Thoracic aorta (tissue), 2 donors: ENCODE measurements at places on chromosomes 1 and 21.

- no peak for DNase-seq
- H3K4me1 ChIP-seq, result no peaks in the 10 kb centered on the region
- H3K27me3 ChIP-seq, result no peaks in the 10 kb centered on the region
- no peak overlapping the region for H3K27ac ChIP-seq
Observed at GRCh38 chr1:215226757-215227156, 144.2 kb downstream of the KCNK2 start.

GRCh38 chr1:84603223-84603622 lies 29.0 kb upstream of the CTBS start:
- no peaks in the 10 kb centered on the region for H3K27me3 ChIP-seq
- peak overlapping the region; percentile 88 for H3K27ac ChIP-seq
- DNase-seq, result no peak
- H3K36me3 ChIP-seq, result no peaks in the 10 kb centered on the region

- H3K36me3 ChIP-seq, result peaks cover 5% of the 10 kb centered on the region
- H3K4me1 ChIP-seq, result peaks cover 14% of the 10 kb centered on the region
- H3K27me3 ChIP-seq, result no peaks in the 10 kb centered on the region
Observed at GRCh38 chr21:45256912-45257672, 30.6 kb downstream of the POFUT2 start.

GRCh38 chr1:92990828-92991227 lies 29.6 kb upstream of the DIPK1A start:
- H3K4me1 ChIP-seq, result no peaks in the 10 kb centered on the region
- no peak overlapping the region for H3K4me3 ChIP-seq
- no peaks in the 10 kb centered on the region for H3K36me3 ChIP-seq
- H3K27me3 ChIP-seq, result no peaks in the 10 kb centered on the region

- no peaks in the 10 kb centered on the region for H3K4me1 ChIP-seq
- H3K27ac ChIP-seq, result no peak overlapping the region
- no peak overlapping the region for H3K4me3 ChIP-seq
- DNase-seq, result no peak
- no peaks in the 10 kb centered on the region for H3K27me3 ChIP-seq
- no peaks in the 10 kb centered on the region for H3K36me3 ChIP-seq
Observed at GRCh38 chr1:209319057-209319432, 264.5 kb upstream of the CAMK1G start.

- no peak overlapping the region for H3K4me3 ChIP-seq
- peak overlapping the region; percentile 59 for H3K27ac ChIP-seq
- peaks cover 51% of the 10 kb centered on the region for H3K4me1 ChIP-seq
- DNase-seq, result no peak
- H3K36me3 ChIP-seq, result no peaks in the 10 kb centered on the region
Observed at GRCh38 chr1:53112271-53112774, 30.1 kb downstream of the SLC1A7 start.

DNA sequence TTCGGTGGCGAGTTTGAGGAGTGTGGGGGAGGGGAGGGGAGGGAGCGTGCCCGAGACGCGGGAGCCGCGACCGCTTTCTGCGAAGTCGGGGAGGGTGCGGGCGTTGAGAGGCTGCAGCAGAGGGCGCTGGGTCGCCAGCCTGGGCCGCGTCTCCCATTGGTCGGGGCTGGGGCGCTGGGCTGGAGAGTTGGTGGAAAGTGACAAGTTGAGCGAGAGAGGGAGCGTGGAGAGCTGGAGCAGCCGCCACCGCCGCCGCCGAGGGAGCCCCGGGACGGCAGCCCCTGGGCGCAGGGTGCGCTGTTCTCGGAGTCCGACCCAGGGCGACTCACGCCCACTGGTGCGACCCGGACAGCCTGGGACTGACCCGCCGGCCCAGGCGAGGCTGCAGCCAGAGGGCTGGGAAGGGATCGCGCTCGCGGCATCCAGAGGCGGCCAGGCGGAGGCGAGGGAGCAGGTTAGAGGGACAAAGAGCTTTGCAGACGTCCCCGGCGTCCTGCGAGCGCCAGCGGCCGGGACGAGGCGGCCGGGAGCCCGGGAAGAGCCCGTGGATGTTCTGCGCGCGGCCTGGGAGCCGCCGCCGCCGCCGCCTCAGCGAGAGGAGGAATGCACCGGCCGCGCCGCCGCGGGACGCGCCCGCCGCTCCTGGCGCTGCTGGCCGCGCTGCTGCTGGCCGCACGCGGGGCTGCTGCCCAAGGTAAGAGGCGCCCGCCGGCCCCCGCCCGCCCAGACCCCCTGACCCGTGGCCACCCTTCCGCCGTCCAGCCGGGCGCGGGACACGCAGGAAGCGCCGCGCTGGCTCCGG lies at the start of gene ROR1:
Gene ROR1, plus strand, starts transcription at position 203 of the 802 bp plus-strand sequence.
- no peaks in the 10 kb centered on the region for H3K27me3 ChIP-seq
- DNase-seq, result peak; percentile 73
- H3K4me1 ChIP-seq, result peaks cover 39% of the 10 kb centered on the region

- no peak overlapping the region for H3K27ac ChIP-seq
- no peak overlapping the region for H3K4me3 ChIP-seq
- no peaks in the 10 kb centered on the region for H3K4me1 ChIP-seq
- no peak for DNase-seq
- no peaks in the 10 kb centered on the region for H3K36me3 ChIP-seq
Observed at GRCh38 chr1:89790592-89790991, 30.2 kb upstream of the LRRC8D start.

- no peak within 1 kb of the TSS for H3K4me3 ChIP-seq
- DNase-seq, result no peak
- H3K27me3 ChIP-seq, result no peaks in the 10 kb centered on the region
- no peaks in the 10 kb centered on the region for H3K36me3 ChIP-seq
- peak within 1 kb of the TSS; percentile 80 for H3K27ac ChIP-seq
Observed at GRCh38 chr1:153540394-153541361, at the start of gene S100A5. Gene S100A5 (minus strand): TSS chr1:153540934. CDS start chr1:153540191, 743 bp downstream.

- H3K4me1 ChIP-seq, result peaks cover 41% of the 10 kb centered on the region
- H3K27ac ChIP-seq, result peak overlapping the region; percentile 39
- peaks cover 51% of the 10 kb centered on the region for H3K36me3 ChIP-seq
- H3K4me3 ChIP-seq, result peak overlapping the region; percentile 93
- no peak for DNase-seq
- no peaks in the 10 kb centered on the region for H3K27me3 ChIP-seq
Observed at GRCh38 chr1:150575518-150576366, 3.7 kb downstream of the MCL1 start.

DNA sequence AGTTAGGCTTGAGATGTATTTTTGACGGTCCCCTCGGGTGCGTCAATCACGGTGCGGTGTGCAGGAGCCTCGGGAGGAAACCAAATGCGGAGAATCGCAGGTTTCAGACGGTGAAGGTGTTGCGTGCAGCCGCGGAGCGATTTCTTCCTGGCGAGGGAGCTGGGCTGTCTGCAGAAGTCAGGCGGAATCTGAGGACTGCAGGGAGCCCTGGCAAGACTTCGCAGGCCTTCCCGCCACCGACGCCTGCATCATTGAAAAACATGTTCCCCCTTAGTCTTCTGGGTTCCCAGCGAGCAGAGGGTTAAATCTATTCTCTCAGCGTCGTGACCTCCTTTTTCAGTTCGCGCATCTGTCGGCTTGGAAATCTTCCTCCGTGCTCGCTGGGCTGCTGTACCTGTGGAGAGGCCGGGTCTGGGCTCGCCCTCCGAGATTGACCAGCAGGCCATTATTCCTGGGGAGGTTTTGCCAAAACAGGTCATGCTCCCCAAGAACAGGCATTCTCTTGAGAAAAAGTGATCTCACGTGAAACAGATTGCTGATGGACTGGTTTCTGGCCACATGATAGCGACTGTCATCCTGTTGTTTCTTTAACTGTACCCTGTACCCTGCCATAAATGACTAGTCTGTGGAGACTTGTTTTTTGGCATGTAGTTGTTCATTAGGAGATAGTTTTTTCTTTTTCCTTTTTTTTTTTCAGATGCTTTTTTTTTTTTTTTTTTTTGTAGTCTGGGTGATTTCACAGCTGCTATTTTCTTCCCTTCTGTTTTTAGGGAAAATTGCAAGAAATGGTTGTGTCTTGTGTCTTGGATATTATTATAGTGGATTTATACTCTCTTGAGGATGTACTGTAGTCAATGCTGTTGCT lies 894 bp downstream of the EPB41 start:
- no peaks in the 10 kb centered on the region for H3K27me3 ChIP-seq
- no peak overlapping the region for H3K27ac ChIP-seq
- no peak for DNase-seq
- peaks cover 4% of the 10 kb centered on the region for H3K36me3 ChIP-seq

DNA sequence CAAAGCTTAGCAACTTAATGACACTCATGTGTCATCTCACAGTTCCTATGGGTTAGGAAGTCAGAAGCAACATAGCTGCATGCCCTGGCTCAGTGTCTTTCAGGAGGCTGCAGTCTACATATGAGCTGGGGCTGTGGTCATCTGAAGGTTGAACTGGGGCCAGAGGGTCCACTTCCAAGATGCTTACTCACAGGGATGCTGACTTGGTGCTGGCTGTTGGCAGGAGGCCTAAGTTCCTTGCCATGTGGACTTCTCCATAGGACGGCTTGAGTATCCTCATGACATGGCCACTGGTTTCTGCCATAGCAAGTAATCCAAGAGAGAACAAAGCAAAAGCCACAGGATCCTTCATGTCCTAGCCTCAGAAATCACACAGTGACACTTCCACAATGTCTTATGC lies 12.1 kb upstream of the FAM43B start:
- no peak for DNase-seq
- H3K4me1 ChIP-seq, result no peaks in the 10 kb centered on the region
- no peaks in the 10 kb centered on the region for H3K36me3 ChIP-seq
- H3K27me3 ChIP-seq, result no peaks in the 10 kb centered on the region

GRCh38 chr1:232012773-232013386 lies 386.3 kb downstream of the DISC1 start:
- no peak for DNase-seq
- no peaks in the 10 kb centered on the region for H3K4me1 ChIP-seq
- H3K36me3 ChIP-seq, result no peaks in the 10 kb centered on the region
- no peak overlapping the region for H3K27ac ChIP-seq
- no peak overlapping the region for H3K4me3 ChIP-seq
- H3K27me3 ChIP-seq, result no peaks in the 10 kb centered on the region

DNA sequence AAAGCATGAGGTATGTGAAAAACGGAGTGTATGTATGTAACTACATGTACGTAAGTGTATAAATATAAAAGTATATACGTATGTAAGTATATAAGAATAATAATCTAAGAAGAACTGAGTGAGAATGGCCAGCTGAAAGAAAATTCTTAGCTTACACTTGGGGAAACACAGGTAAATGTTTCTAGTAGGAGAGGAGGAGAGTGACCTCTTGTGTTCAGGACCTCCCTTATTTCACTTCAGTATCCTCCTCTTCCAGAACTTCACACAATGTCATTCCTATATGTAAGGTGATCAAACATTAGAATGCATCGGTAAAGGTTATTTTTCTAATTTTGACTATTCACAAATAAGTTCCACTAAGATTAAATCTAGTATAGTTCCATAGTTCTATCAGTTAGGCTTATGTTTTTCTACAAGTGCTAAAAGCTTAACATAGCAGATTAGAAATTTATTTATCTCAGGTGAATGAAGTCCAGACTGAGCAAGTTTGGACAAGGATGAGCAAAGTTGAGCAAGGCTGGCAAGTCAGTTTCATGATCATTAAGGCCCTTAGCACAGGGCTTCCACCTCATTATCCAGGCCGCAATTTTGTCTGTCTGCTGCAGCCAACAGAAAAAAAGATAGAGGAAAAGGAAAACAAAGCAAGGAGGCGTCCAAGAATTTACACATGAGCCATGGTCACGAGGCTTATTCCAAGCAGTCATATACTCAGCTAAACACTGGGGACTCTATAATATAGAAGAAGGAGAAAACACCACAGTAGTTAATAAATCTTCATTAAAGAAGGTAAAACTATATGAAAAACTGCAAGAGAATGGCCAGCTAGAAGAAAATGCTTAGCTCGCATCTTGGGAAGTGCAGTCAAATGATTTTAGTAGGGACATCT lies 7.1 kb upstream of the MROH9 start:
- peaks cover 22% of the 10 kb centered on the region for H3K4me1 ChIP-seq
- H3K27ac ChIP-seq, result no peak overlapping the region
- DNase-seq, result no peak
- H3K27me3 ChIP-seq, result no peaks in the 10 kb centered on the region

GRCh38 chr1:15355968-15356625 lies 53.6 kb upstream of the EFHD2 start:
- no peak overlapping the region for H3K4me3 ChIP-seq

DNA sequence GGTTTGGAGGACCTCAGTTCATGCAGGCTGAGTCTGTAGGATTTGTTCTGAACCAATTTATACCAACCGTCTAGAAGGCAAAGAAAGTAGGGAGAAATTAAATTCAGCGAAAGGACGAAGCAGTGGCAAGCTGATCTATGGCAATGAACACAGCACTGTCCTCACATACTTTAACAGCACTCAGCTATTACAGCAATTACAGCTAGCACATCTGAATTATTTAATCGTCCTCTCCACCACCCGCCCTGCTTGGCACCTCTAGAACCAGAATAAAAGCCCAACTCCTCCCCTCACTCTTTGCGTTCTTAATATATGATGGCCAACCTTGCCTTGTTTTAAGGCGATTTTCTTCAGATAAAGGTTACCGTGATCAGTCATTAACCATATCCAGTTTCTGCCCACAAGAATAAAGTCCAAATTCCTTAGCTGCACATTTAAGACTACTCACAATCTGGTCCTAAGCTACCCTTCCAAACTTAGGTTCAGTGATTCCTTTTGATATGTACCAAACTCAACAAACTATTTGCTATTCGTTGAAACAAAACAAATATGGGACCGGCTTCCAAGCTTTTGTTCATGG lies 169.4 kb upstream of the ESRRG start:
- no peaks in the 10 kb centered on the region for H3K27me3 ChIP-seq
- no peaks in the 10 kb centered on the region for H3K4me1 ChIP-seq
- no peak overlapping the region for H3K27ac ChIP-seq
- DNase-seq, result no peak
- no peaks in the 10 kb centered on the region for H3K36me3 ChIP-seq
- no peak overlapping the region for H3K4me3 ChIP-seq

- no peaks in the 10 kb centered on the region for H3K4me1 ChIP-seq
- no peaks in the 10 kb centered on the region for H3K27me3 ChIP-seq
- DNase-seq, result no peak
- H3K4me3 ChIP-seq, result no peak overlapping the region
- no peaks in the 10 kb centered on the region for H3K36me3 ChIP-seq
Observed at GRCh38 chr1:29394521-29395225, 158.4 kb downstream of the PTPRU start.

- no peaks in the 10 kb centered on the region for H3K36me3 ChIP-seq
- H3K4me1 ChIP-seq, result no peaks in the 10 kb centered on the region
- no peak overlapping the region for H3K4me3 ChIP-seq
- no peaks in the 10 kb centered on the region for H3K27me3 ChIP-seq
Observed at GRCh38 chr1:190274721-190275120, 202.9 kb downstream of the BRINP3 start.

- no peak overlapping the region for H3K27ac ChIP-seq
- no peaks in the 10 kb centered on the region for H3K36me3 ChIP-seq
- no peak for DNase-seq
- no peaks in the 10 kb centered on the region for H3K27me3 ChIP-seq
Observed at GRCh38 chr1:59641836-59642235, 172.9 kb upstream of the HOOK1 start.

DNA sequence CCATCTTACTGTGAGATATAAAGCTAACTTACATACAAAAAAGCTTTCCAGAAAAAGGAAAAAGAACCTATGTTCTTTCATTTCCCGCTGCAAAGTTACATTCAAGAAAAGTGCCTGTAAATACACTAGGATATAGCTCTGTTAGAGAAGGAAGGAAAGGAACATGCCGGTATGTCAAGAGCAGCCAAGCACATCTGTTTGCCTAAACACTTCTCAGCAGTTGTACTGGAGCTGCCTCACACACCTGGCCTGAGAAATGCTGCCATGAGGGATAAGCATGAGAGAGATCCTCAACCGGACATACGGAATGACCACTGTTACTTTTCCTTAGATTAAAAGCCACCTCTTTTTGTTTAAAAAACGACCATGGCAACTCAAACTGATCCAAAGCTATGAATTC lies 189.7 kb downstream of the RERE start:
- no peak overlapping the region for H3K27ac ChIP-seq
- H3K36me3 ChIP-seq, result no peaks in the 10 kb centered on the region
- H3K4me1 ChIP-seq, result peaks cover 32% of the 10 kb centered on the region
- no peak for DNase-seq
- no peak overlapping the region for H3K4me3 ChIP-seq
- no peaks in the 10 kb centered on the region for H3K27me3 ChIP-seq
